AG20443 (cell line): ENCODE measurements at places on chromosomes 7 and 10.
A peak's percentile ranks its signal among the peaks of the same experiment; 100 is the strongest.

DNA sequence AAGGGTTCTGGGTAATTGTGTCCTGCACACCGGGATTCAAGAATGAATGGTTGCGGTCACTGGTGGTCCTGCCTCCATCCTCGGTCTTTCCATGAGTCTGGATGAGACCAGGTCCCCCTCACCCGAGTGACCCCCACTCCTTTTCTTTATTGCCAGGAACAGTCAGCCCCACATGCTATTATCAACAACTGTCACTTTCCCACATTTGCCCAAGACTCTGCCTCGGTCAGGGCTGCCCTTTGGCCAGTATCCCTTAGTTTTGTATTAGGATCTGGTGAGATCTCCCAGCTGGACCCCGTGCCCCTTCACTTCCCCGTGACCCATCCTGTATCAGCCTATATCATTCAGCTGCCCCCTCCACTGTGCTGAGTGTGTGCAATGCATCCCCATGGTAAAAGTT, 288.3 kb downstream of the ADARB2 start:
- no peak for DNase-seq

- no peak for DNase-seq
These were observed 6.4 kb downstream of the CDHR1 start for GRCh38 chr10:84200537-84201243.

DNA sequence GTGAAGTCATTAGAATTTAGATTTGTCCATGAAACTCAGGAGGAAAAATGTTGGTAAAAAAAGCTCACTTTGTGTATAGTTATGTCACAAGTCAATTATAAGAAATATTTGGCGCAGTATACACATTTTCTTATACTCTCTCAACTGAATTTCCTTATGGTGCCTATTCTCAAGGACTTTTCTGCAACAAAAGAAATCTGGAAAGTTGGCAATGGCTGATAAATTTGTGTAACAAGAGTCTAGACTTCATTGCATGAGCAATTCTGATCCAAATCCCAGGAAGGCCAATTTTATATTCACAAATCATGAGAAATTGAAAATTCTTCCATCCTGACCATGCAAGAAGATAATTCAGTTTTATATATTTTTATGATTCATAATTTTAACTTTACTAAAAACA, 35.7 kb downstream of the PPP1R3A start:
- DNase-seq, result no peak

DNA sequence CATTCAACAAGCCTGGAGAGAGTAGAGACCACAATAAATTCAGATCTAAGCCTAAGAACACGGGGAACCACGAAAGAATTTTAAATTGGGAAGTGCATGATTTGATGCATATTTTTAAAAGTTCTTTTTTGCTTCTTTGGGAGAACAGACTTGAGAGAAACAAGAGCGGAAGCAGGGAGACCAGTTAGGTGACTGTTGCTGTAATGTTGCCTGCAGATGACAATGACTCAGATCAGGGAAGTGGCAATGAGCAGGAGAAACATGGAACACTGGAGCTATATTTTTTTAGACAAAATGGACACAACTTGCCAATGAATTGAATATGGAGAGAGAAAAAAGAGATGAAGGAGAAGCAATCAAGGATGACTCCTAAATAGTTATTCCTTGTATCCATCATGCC, 125.1 kb downstream of the RAPGEF5 start:
- no peak for DNase-seq

DNA sequence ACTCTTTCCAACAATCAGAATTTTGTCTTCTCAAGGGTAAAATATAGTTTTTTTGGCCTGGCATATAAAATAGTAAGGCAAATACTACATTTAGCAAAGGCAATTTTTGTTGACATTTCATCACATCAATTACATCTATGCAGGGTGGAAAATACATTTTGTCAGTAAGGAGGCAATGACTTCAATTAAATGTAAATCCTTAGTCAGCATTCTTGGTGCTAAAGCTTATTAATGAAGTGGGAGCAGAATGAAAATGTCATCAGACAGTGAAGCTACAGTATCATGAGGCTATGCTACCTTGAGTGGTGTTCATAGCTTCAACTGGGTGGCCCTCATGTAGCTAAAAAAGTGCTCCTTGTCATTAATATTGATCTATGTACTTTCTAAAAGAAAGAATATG, 8.9 kb downstream of the LRRTM3 start:
- no peak for DNase-seq

GRCh38 chr7:74025730-74026129, 2.2 kb upstream of the ELN start:
- no peak for DNase-seq

DNA sequence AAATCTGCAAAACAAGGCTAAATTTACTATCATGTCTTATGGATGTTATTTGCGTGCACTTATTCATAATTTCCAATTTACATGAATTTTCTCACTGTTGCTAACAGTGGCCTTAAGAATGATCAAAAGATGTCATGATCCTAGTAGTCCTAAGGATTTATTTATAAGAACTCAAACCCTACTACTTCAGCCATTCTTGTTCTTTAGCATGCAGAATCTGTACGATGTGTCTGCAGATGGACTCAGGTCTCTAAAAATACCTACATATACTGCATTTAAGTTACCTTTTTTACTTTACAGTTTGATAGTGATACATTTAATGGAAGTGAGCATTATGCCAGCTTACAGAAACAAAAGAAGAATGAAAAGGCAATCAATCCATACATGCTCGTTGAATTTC, 91.2 kb downstream of the ZNF277 start:
- DNase-seq, result no peak

GRCh38 chr10:33253411-33253810, 81.1 kb downstream of the NRP1 start:
- DNase-seq, result no peak

DNA sequence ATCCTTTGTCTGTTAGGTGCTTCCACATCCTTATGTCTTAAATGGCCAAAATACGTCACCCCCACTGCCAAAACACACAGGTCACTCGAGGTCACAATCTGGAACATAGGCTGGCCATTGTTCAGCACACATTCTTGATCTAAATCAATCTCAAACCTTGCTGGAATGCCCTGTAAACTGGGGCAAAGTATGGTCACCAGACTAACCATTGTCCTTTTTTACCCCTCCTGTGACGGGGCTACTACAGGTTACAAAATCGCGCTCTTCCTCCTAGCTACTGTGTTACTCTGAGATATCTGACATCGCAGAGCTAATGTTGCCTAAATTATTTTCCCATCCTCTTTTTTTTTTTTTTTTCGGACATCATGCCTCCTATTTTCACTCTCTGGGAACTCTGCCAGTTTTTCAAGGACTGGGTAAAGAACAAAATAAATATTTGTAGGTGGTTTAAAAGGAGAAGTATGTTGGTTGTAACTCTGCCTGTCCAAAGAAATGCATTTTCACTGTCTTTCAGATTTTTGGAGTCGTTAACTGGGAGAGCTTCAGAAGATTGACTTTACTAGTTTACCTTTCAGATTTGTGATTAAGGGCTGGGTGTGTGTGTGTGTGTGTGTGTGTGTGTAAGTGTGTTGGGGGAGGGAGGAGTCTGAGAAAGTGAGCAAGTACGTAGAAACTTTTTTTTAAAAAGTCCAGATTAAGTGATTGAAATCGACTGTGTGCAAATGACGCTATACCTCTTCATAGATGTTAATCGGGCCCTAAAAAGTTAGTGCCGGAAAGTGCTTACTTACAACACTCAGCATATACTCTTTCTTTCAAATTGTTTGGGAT, 942 bp upstream of the KIAA1217 start:
- DNase-seq, result no peak

DNA sequence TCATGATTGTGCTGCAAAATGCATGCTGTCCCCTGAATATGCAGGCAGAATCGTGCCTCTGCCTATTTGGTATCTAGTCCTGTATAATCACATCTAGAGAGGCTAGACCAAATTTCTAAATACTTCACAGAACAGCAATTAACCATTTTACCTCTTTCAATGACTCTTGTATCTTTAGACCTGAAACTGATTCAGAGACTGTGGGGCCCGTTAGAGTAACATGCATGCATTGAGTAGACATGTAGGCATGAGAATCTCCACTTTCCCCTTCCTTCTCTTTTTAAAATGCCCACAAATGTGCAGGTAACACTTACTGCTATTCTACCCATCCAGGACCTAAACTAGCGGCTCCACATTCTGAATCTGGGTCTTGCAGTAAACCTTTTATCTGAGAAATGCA, 8.8 kb downstream of the ZNF92 start:
- no peak for DNase-seq

DNA sequence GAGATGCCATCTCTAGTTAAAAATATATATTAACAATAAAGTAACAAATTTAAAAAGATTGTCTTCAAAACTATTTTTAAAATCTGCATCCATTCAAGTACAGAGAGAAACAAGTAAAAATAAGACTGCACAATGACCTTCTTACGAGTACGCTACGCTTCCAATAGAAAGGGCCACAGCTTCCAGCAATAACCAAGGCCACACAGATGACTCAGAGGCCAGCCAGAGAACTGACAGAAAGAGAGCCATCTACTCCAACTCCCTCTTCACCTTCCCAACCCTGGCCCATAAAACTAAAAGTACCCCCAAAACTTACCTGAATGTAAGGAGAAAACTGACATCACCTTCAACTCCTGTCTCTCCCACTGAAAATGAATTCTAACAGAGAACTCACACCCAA, 26.8 kb downstream of the PILRA start:
- DNase-seq, result no peak

GRCh38 chr7:11141541-11141940, 167.9 kb downstream of the PHF14 start:
- DNase-seq, result no peak

DNA sequence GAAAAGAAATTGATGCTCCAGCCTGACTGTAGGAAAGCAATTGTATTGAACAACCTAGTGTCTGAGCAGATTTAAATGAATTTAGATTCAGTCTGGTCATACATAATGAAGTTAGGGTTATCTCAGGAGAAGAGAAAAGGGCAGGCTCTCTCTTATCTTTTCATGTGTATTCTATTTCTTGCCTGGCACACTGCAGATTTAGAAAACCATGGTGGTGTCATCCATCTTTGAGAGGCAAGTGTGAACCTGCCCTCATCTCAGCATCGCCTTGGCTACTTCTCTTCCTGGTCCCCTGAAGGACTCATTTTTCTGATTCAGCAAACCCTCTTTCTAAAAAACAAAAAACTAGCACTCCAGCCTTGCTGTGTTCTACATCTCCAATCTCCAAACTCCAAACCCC, 137.7 kb downstream of the LRRC4 start:
- DNase-seq, result no peak

GRCh38 chr7:101856473-101857357, 39.3 kb downstream of the CUX1 start:
- DNase-seq, result peak; percentile 91

DNA sequence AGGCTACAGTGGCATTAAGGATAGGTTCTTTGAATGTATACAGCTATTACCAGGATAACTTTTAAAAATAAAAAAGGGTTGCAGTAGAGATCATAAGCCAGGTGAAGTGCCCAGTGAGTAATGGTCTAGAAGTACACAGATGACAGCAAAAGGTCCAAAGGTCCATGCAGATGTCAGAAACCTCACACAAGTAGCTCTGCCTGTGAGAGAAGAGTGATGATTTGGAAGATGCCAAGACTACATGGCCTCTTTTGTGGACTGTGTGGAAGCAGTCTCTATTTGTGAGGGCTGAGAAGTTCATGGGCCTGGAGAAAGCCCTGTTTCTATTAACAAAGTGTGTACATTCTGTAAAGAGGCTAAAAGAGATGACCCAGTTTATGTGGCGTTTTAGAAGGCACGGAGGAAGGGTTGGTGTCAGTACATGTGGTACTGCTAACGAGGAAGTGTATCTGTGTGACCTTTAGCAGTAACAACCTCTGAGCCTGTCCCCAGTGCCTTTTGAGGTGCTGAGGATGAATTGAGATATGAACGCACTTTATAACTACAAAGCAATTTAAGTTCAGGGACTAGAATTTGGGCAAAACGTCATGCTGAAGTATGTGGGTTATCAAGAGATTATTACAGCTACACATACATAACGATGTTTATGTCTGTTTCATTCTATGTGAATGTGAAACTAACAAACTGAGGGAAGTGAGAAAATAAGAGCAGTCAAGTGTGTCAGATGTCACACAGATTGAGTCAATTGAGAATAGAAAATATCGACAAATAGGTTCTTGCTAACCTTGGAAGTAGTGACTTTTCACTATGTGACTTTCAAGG, 7.6 kb downstream of the CYCS start:
- DNase-seq, result no peak
